MM.1S (cell line): ENCODE measurements at places on chromosomes 16 and 17.

GRCh38 chr17:47423406-47424295, 99.9 kb downstream of the EFCAB13 start:
- no peak for DNase-seq

- DNase-seq, result no peak
Observed at GRCh38 chr17:50201276-50201854, at the start of gene COL1A1. COL1A1 (minus strand) TSS chr17:50201631; CDS start chr17:50201513, 118 bp downstream.

DNA sequence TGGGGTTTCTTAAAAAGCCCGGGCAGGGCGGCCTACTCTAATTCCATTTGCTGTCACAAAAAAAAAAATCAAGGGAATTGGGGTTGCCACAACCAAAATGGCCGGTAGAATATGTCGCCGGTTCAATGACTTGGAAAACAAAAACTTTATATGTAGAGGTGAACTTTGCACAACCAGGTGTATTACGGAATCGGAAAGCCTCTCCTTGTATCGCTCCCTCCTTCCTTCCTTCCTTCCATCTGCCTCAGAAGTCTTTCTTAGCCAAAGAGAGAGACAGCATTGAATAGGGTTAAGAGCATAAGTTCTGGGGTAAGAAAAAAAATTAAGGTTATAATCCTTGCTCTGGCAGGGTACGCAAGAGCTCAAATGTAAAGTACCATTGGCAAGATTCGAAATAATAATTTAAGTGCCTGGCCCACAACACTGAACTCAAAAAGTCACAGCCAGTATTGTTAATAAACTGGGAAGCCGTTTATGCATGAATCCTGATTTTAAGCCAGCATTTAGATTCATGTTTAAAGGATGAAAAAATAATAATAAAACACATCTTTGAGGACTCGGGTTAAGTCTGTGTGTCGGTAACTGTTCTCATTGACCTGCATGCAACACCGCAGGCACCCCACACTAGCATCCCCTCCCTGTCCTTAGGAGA, 522 bp upstream of the GLG1 start:
- DNase-seq, result no peak

- no peak for DNase-seq
Observed at GRCh38 chr16:651844-652243, 2.7 kb downstream of the WDR90 start.

- DNase-seq, result no peak
Observed at GRCh38 chr17:10652984-10653659, 4.0 kb downstream of the MYH3 start.

GRCh38 chr17:41869426-41869825, 4.2 kb upstream of the KLHL11 start:
- DNase-seq, result no peak

DNA sequence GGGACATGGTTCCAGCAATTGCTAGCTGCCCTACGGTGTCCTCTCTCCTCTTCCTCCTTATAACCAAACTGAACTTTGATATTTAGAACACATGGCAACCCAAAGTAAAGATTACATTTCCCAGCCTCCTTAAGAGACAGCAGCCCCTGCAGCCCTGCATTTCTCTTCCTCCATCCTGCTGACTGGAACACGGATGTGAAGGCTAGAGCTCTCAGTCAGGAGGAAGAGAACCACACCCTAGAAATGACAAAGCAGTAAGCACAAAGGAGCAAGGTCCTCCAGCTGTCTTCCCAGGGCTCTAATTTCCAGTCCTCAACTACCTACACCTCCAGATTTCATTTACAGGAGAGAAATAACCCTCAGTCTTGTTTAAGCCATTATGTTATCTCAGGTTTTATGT, 10.9 kb downstream of the DYNC1LI2 start:
- no peak for DNase-seq

DNA sequence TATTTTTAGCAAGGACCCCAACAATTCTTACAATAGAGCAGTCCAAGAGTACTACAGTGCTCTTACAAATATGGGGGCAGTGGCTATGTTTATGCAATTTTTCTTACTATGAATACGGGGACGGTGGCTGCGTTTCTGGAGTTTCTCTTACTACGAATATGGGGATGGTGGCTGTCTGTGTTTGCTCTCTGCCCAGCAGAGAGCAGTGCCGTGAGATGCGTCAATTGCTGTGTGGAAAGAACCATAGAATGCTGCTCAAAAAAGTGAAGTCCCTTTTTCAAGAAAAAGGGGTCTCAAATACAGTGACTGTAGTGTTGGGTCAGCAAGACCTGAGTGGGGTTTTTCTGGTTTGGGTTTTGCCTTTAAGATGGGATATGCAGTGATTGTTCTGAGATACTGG, 53.9 kb downstream of the KNOP1 start:
- no peak for DNase-seq

DNA sequence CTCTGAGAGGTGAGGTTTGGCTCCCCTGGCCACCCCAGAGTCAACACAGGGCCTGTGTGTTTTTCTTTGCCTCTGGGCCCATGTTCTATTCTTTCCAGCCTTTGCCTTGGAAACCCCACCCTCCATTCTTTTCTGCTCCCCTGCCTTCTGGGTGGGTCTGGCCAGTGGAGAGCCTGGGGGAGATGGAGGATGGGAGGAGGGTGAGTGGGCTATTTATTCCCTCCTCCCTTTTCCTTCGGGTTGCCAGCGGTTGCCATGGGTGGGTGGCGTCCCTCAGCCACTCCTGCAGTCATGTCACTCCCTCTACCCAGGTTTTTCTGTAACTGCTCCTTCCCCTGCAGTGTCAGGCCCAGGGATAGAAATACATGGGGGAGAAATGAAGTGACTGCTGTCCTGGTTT, 15.5 kb downstream of the CMIP start:
- no peak for DNase-seq

DNA sequence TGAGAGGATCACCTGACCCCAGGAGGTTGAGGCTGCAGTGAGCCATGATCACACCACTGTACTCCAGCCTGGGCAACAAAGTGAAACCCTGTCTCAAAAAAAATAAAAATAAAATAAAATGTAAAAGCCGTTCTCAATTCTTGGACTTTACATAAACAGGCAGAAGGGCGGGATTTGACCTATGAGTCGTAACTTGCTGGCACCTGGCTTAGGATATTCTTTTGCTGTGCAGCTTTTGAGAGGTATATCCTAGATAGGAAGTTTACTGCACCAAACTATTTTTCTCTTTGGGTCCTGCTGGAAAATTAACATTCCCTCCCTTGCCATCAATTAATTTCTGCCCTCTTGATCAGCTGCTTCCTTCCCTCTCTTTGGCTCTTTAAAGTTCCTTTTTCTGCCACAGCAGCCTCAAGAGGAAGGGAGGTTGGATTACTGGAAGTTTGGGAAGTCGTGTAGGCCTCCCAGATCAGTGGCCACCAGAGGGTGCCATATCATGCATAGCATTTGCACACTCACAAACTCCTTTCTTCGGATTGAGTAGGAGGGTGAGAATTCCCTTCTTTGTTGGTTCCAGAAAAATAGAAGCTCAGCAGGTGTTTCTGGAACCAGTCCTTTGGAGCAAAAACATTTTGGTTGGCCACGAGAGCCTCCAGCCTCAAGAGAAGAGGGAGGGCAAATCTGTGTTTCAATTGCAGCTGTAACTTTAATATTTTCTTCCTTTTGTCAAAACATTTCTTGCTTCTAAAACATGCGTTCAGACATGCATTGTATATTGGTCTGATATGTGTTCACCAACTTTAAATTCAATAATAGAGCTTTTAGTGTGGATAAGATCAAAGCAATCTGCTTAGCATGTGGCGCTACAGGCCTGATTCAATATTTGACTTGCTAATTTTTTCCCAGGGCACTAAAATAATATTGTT, 147.3 kb downstream of the CCDC182 start:
- no peak for DNase-seq

GRCh38 chr17:43822570-43823190, 10.3 kb downstream of the MPP3 start:
- DNase-seq, result no peak

GRCh38 chr16:67847064-67847861, at the start of gene CENPT:
CENPT (minus strand) TSS chr16:67847693; CDS start chr16:67833859, 13,834 bp downstream.
- DNase-seq, result peak; percentile 70

GRCh38 chr16:13999895-14000425, 71.2 kb upstream of the MRTFB start:
- no peak for DNase-seq

DNA sequence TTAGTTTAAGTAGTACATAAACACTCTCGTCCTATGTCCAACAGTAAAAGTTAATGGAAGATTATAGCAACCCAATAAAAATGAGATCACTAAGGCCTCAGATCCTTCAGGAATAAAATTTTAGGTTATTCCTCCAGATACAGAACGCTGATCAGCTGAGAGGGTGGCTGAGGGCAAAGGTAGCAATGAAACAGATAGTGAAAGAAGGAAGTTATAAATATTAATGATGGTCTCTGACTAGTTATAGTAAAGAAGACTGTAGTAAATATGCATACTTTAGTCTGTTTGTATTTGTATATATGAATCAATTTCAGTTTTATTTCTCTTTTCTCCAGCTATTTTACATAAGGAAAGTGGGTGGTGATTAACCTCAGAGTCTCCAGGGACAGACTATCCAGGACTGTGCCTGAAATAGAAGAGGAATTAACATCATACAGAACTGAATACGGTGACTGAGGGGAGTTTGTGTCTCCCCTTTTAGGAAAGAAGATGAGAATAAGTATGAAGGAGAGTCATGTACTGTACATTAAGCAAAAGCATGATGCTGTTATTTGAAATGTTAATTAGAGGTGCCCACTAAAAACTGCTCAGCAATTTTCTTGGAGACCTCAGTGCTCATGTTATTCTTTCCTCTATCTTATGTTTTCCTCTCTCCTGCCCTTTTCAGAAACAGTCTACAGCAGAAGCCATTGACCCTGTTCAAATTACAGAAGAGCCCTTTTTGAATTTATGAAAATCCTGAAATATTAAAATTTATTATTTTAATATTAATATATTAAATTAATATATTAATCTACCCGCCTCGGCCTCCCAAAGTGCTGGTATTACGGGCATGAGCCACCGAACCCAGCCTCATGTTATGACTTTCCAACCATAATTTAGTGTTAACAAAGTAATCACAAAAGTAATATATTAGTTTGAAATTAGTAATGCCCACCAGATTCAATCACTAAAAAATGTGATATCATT, 36.5 kb upstream of the DHRS7B start:
- no peak for DNase-seq

GRCh38 chr17:50871364-50871763, 5.2 kb upstream of the TOB1 start:
- DNase-seq, result peak; percentile 60

DNA sequence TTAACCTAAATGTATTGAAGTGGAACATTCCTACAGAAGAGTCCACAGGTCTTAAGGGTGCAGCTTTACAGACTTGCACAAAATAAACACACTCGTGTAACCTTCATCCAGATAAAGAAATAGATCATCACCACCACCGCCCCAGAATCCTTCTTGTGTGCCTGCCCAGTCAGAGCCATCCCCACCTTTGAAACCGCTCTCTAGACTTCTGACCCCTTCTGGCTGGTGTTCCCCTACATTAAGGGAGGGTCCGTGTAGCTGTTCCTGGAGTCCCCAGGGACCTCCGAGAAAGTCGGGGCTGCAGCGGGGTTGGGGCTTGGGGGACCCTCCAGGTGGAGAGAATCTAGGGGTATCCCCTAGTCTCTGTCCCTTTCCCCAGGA, 9.4 kb downstream of the TBX4 start:
- no peak for DNase-seq

DNA sequence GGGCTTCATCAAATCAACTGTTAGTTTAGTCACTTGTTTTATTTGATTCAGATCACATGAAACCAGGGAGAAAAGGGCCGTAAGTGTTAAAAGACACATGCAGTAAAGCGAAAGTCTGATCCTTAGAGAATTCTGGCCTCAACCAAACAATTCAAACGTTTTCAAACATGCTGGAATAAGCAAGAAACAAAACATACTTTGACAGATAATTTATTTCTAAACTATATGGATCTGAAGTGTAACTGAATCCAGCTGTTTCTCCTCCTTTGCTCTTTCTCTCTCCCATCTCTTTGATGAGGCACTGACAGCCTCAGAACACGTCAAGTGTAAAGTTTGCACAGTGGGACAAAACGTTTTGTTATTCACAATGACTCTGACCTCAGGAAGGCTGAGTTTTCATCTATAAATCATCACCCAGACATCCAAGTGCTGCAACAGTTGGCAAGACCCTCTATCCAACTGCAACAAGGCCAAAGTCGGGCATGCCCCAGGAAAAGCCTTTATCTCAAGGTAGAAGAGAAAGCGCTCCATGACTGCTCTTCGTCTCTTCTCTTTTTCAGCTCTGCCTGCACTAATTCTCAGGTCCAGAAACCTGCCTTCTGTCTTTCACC, 267.1 kb upstream of the MYOCD start:
- no peak for DNase-seq

- DNase-seq, result peak; percentile 60
Observed at GRCh38 chr17:82300707-82301270, 16.6 kb downstream of the CD7 start.

DNA sequence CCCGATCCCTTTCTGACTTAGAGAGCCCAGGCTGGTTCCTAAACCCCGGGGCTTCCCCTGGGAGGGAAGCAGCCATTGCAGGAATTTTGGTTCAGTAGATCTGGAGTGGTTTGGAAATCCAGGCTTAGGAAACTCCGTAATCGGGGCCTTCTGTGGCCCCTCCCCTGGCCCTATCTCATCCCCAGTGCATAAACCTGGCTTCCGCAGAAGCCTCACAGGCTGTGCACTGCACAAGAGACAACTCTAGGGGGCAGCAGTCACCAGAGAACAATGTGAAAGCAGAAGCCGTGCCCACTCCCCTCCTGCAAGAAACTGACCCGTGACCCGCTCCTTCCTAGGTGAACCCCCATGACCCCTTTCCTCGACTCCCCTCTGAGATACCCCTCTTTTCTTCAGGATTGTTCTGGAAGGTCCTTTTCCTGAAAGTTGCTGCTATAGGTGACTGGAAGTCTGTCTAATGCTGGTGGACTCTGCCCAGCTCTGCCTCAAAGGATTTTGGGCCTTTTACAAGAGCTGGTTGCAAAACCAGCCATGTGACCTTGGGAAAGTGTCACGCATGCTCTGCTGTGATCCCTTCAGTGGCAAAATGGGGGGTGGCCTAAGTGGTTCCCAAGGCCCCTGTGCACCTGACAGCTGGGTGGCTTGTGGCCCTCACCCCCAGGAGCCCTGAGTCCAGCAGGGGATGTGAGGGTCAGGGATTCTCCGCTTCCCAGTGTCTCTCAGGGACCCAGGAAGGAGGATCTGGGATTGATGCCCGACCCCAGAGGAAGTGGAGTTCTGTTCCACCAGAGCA, 14.4 kb downstream of the GUCY2D start:
- peak; percentile 27 for DNase-seq

DNA sequence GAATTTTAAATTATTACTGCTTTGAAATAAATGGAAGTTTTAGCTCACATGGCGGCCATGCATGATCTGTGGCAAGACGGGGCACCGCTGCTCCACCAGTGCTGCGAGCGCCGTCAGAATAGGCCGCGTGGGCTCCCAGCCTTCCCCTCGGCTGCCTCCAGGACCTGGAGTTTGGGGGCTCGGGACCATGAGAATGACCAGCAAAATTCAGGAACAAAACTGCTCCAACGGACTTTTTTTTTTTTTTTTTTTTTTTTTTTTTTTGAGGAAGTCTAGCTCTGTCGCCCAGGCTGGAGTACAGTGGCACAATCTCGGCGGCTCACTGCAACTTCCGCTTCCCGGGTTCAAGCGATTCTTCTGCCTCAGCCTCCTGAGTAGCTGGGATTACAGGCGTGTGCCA, 38.3 kb upstream of the AKAP1 start:
- DNase-seq, result no peak
